ENCODE measurements at places on chromosomes 6 and 20.

GRCh38 chr20:41654884-41655283 lies 36.7 kb upstream of the CHD6 start:
- no peak for DNase-seq

- peak; percentile 5 for DNase-seq
These were observed 21.8 kb upstream of the NAA20 start for GRCh38 chr20:19995220-19995863.

DNA sequence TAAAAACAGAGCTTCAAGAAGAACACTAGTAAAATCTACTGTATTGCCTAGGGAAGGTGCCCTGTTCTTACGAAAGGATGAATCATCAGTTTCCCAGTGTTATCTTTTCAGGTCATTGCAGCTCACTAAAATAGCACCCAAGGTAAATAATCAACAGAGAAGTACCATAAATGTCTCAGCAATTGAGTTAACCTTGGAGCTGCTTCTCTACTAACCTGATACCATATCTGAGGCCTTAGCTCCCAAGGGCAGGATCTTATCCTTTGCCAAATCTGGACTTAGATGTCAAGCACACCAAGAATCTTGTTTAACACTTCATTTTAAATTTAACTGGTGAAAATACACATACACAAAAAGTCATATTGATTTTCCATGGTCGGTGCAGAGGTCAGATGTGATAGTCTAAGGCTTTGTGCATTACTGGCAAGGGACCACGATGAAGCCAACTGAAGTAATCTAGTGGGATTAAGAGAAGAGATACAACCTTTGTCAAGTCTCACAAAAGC lies 81.5 kb downstream of the EDN1 start:
- DNase-seq, result no peak

DNA sequence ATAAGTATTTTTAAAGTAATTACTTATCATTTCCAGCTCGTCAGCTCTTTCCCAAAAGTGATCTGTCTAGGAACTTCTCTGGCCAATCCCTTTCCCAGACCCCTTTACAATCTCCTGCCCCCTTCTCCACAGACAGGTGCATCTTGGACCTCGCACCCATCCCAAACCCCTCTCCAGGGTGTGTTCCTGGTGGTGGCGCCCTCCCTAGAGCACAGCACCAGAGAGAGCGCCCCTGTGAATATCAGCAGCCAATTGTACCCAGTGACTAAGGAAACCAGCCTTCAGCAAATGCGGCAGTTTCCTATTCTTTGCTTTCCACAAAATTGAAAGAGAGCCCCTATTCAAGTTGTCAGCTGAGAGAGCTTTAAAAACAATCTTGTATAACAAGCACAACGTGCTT lies 157.7 kb downstream of the RNASET2 start:
- DNase-seq, result no peak

DNA sequence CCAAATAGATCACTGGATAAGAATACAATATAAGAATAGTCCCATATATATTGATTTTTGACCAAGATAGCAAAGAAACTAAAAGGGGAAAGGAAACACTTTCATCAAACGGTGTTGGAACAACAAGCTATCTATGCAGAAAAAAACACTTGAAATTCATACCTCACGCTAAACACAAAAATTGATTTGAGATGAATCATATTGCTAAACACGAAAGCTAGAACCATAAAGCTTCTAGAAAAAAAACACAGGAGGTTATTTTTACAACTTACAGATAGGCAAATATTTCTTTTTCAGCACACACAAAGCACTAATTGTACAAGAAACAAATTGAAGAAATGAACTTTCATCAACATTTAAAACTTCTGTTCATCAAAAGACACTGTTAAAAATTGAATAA lies 36.7 kb upstream of the TMEM14A start:
- DNase-seq, result no peak

DNA sequence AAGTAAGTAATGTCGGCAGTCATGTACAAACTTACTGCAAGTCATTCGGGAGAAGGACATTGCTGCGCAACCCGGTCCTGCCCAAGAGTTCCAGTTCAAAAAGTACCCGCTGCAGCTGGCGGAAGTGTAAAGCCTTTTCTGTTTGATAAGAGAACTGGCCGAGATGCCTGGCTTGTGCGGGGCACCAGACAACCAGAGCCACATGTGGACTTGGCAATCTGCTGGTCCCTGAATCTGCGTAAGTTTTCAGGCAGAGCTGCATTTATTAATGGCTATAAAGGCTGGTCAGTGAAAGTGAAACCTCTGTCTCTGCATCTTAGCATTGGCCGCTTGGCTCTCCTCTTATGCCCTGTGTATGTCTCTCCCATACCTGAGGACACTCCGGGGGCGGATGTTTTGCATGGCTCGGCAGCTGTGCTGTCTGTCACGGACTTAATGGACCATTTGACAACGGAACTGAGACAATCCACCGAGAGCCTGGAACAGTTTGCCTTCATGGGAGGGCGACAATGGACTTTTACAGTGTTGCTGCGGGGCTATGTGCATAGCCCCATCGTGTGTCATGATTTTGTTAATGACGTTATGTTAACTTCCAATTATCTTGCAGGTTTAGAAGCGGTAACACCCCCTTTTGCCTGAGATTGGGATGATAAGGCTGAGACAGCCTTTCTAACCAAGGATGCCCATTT lies 19.8 kb upstream of the RGS17 start:
- DNase-seq, result no peak

- no peak for DNase-seq
These were observed 77.9 kb upstream of the ID4 start for GRCh38 chr6:19759117-19759880.

GRCh38 chr6:11929241-11929835 lies 82.8 kb upstream of the HIVEP1 start:
- no peak for DNase-seq

GRCh38 chr6:151288712-151289398 lies 49.1 kb downstream of the AKAP12 start:
- no peak for DNase-seq

- no peak for DNase-seq
These were observed 47.0 kb downstream of the COL19A1 start for GRCh38 chr6:69913361-69913760.

GRCh38 chr6:89048985-89049384 lies 31.6 kb upstream of the PNRC1 start:
- DNase-seq, result no peak

DNA sequence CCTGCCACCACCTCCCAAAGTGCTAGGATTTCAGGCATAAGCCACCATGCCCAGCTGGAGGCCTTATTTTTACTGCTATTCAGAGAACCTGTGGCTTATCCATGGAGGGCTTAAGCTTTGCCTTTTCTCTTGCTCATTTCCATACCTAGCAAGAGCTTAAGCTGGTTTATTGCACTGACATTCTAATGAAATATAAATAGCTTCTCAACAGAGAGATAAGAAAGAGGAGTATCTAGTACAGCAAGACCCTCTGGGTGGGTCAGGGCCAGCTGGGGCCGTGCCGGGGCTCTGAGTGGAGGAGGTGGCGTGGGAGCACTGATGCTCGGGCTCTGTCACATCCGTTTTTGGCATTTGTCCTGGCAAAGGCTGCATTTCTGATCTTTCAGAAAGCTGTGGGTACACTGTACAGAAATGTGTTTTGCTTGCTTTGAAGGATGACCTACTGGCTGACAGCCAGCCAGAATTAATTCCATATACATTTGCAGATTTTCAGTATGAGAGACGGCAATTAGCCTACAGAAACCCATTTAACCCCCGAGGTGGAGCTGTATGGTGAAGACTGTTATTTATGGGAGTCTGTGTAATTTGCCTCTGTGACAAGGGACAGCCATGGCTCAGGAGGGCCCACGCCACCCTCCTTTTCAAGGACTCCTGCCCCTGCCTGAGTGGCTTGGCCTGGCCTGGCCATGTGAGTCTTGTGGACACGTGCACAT lies 181.6 kb upstream of the AKAP12 start:
- DNase-seq, result no peak

DNA sequence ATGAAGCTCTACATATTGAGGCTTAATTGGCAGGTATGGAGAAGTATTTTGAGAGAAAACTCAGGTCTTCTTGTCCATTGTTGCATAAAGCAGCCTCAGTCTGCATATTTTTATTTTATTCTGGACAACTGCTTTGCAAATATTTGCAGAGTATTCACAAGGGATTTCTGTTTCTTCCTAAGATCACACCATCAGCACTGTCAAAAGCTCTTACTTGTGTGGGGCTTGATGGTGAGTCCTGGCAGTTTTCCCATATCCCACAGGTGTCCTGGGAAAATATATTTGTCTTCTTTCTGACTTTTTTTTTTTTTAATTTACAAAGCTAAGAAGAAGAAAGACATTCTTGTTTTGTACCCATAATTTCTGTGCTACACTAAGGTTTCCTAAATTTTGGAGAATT lies 16.9 kb upstream of the MLIP start:
- DNase-seq, result no peak

GRCh38 chr6:41654698-41655151 lies 16.5 kb downstream of the MDFI start:
- no peak for DNase-seq

- DNase-seq, result no peak
These were observed 506.6 kb upstream of the MAN1A1 start for GRCh38 chr6:119856136-119856535.

DNA sequence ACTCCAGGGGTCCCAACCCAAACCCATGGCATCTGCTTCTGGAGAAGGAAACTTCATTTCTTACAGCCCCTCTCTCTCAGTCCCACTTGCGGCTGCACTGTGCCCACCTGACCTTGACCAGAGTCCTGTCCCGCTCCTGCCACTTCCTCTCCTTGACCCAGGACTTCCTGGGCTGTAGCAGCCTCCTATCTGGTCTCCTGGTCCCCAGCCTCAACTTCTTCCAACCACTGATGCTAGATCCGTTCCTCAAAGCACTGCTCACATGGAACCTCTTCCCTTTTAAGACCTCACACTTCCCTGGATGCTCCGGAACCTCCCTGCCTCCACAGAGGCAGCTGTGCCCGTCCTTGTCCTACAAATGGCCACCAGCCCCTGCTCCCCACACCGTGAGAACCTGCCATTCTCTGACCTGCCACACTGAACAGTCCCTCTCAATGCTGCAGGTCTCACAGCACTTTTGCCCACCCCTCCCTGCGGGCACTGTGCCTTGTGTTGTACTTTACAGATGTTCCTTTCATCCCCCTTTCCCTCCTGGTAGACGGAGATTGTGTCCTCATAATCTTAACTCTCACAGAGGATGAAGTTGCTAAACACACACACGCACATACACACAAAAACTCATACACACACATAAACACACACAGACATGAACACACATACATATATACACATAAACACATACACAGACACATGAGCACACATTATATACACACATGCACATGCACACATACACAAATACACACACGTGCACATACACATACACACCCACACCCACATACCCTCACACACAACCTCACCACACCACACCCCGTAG lies 59.6 kb upstream of the NXT1 start:
- DNase-seq, result no peak

DNA sequence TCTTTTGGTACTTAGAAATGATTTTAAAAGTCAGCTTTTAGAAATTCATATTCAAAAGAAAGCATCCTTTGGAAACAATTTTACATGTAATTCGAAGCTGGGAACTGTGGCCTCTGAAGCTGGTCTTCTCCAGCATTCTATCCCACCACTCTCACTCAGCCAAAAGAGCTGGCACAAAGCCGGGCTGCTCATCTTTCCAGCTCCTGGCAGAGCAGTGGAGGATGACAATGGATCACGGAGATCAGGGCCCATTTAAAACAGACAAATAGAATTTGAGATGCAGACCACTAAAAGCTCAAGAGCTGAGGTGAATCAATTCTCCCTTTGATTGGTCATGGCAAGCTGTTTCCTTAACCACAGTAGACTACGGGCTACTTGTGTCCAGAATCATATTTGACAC lies 60.6 kb downstream of the OTOR start:
- DNase-seq, result no peak
